ENCODE measurements at places on chromosomes 3 and 15. TPM values are rescaled to one million over a fixed set of nuclear protein-coding genes. Genes with fewer than 3 reads are reported as not detected.

GHSR gene
- not detected for polyA plus RNA-seq

DNA sequence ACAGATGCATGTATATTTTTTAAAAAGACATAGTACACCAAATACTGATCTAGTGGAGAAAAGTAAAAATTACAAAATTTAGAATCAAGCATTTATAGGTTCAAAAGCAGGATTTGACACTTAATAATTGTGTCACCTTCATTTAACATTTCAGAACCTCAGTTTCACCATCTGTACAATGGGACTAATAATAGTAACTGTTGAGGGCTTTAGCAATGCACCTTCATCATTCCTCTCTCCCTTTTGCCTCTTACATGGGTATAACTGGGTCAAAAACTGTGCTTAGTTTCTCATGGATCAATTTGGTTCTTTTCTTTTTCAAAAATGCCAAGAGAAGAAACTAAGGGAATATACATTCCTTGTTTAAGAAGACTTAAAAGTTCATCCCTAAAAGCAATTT is 5.5 kb upstream of the TMEM212 start:
- no peak for DNase-seq

RBPMS2 gene
- polyA plus RNA-seq: 1.3 TPM

CHRNB4 gene
- not detected for polyA plus RNA-seq

- DNase-seq: no peak
Measured at GRCh38 chr15:80988148-80988796, 1.3 kb downstream of the MESD start.

GRCh38 chr3:7813365-7813764 is 688.3 kb upstream of the LMCD1 start:
- DNase-seq: no peak

- DNase-seq: no peak
Measured at GRCh38 chr3:115657168-115657567, 33.9 kb downstream of the GAP43 start.

- no peak for DNase-seq
Measured at GRCh38 chr3:75048650-75049049, 434.2 kb upstream of the CNTN3 start.

DNA sequence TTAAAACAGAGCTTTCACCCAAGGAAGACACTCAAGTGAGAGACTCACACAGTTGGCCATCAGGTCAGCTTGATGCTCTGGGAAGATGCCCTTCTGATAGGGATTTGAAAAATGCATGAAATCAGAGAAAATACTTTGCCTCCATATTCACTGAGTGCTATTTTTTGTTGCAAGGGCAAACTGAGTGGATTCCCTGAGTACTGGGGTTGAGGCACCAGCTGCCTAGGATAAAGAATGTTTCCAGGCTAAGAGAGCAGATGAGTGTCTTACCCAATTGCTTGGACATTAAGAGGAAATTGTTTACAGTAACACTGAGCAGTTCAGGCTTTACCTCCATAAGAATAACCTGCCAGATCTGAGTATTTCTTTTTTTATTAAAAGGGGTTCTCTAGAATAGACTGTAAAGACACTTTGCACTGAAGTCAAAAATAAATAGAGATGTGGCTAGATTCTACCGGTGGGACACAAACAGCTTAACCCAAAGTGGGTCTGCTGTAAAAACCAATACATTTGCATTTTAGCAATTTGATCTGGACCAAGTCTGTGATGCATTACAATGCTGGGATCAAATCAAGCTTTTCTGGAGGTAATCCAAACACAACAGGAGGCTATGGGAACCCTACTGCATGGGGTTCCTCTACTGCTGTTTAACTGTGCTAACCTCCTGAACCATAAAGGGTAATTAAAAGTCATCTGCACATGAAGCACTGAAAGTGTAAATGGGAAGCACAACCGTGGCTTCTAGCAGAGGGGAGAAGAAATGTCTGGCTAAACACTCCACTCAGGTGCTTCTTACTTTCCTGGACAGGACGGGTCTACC is 238.8 kb upstream of the WNT5A start:
- no peak for DNase-seq

DNA sequence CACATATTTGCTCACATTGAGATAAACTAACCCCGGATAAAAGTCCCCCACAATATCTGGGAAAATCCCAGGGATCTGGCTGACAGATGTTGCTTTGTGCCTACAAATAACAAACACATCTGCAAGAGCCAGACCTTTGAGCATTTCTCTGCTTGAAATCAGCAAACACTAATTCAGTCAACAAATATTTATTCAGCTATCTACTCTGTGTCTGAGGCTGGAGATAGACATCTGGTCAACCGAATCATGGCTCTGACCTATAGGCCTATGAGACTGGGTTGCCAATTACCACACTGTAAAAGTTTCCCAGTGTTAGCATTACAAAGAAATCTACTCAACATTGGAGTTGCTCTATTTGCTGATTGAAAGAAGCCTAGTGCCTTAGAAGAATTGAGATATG is 201.1 kb upstream of the CADPS start:
- DNase-seq: no peak

DNA sequence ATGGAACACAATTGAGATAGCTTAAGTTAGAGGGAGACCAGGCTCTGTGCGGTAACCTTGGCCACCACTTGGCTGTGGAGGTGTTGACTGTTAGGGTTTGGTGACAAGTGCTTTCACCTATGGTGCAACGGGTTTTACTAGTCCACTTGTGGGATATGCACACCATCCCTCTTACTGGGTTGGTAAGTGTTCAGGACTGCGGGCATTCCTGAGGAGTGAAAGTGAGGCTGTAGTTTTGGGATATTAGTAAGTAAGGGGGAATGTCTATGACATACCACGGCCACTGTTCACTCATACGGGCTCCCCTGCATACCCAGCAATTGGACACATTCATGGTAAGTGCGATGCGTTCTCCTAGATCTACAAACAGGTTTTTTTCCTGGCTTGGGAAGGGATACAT is 8.0 kb upstream of the RAD54L2 start:
- no peak for DNase-seq

IQSEC1 gene
- polyA plus RNA-seq: 3.6 TPM

- no peak for DNase-seq
Measured at GRCh38 chr3:42106646-42107045, 15.5 kb downstream of the TRAK1 start.

DNA sequence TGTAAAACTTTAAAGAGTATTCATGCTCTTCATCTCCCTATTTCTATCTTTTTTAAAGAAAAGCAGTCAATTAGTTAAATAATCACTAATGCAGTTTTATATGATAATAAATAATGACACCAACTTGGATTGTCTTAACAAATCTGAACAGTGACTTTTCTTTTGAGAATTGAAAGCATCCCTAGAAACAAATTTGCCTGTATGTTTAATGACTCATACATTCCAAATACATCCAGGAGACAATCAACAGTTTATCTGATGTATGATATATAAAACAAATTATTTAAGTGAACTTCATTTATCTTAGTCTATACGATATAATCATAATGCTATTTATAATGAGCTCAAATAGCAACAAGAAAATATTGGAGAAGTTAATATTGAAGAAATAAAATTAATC is 78.0 kb downstream of the ALCAM start:
- no peak for DNase-seq

GRCh38 chr15:92617549-92618520 is 37.7 kb downstream of the FAM174B start:
- DNase-seq: peak; percentile 58

GRCh38 chr3:109631897-109632296 is 294.6 kb upstream of the DPPA4 start:
- DNase-seq: no peak

DNAH12 gene
- polyA plus RNA-seq: not detected

DNA sequence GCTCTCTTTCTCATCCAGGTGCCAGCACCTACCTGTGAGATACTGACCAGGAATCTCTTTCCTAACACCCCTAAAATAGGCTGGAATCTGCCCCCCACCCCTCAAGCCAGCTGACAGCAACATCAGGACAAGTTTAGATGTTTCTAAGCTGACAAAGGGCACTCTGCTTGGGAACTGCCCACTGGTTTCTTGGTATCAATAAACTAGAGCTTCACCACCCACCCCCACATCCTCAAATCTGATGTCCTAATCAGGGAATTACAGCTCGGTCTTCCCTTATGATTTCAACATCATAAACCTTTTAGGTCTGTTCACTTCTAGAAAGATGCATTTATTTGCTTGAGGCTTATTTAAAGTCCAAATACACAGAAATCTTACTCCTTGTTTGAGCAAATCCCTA is 34.7 kb downstream of the CEP19 start:
- no peak for DNase-seq

DNA sequence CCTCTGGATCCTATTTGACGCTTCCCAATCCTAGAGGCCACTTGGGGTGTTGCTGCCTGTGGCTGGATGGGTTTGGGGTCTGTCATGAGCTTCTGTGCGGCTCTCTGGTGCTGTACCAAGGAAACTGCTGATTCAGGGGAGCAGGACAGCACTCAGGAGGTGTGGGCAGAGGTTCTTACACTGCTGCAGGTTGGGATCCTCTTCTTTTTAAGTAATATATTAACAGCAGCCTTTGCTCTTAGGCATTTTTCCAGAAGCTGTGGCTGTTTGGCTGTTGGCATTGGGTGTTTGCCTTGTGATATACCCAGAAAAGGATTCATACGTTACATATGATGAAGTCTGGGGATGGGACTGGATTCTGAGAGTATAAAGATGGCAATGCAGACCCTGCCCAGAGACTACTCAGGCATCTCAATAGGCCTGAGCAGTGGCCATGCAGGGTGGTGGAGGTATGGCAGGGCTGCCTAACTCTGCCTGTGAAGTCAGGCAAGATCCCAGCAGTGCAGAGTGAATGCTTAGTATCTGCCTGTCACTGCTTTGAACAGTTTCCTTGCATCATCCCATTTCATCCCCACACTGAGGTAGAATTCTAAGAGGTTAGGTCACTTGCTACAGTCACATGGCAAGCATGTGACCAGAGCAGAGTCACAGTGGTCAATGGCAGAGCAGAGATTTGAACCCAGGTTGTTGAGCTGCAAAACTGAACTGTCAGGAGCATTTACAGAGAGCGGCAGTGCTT is 3.9 kb downstream of the ABHD6 start:
- no peak for DNase-seq

ACP3 gene
- polyA plus RNA-seq: 0.71 TPM

GRCh38 chr15:78006567-78007205 is 70.8 kb downstream of the TBC1D2B start:
- DNase-seq: no peak

DNA sequence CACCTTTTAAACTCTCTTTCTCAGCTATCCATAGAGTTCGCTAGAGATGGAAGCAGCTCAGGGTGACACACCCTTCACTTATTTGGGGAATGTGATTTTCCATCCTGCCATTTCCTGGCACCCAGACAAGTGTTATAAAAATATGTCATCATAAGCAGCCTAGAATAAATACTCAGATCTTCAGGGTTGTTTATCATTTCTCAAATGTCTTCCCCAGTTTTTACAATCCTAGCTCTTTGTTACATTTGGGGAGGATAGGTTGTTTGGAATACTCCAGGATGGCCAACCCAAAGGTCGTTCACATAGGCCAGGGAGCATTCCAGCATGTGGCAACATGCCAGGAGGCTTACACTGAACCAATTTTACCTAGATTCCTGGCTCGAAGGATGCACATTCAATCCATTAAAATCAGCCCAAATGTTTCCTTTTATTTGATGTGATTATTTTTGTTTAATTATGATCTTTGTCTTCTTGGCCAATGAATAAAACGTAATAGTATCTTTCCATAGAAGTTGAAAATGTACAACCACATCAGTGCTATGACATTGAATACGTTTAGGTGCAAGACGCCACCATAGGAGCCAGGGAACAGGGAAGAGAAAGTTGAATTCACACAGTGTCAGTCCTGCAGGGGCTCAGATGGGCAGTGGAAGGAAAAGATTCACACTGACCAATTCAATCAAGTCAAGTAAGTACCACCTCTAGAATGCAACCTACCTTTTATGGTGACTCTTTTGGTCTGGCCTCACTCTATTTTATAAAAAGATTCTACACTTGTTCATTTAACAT is 537.7 kb upstream of the MDFIC2 start:
- peak; percentile 75 for DNase-seq

GRCh38 chr3:86175051-86175536 is 815.9 kb downstream of the VGLL3 start:
- DNase-seq: no peak

DNA sequence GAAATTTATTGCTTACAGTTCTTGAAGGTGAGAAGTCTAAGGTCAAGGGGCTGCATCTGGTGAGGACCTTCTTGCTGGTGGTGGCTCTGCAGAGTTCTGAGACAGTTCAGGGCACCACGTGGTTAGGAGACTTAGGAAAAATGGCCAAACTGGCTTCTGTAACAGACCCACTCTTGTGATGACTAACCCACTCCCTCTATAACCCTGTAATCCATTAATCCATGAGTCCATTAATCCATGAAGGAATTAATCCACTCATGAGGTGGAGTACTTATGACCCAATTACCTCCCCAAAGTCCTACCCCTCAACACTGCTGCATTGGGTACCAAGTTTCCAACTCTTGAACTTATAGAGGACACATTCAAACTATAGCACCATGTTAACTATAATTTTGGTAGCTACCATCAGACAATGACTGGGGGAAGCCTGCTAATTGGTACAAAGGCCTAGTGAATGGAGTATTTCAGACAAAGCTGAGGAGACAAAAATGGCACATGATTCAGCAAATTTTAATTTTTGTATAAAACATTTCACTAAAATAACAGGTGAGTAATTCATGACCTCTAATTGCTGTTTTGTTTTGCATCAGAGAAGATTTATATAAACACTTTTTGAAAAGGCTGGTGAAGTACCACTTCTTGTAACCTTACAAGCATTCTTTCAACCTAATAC is 374.1 kb upstream of the TBL1XR1 start:
- DNase-seq: no peak

- DNase-seq: no peak
Measured at GRCh38 chr3:78312851-78313250, 1273.0 kb downstream of the ROBO2 start.

GRCh38 chr3:179074656-179075055 is 3.0 kb upstream of the ZMAT3 start:
- no peak for DNase-seq

DNA sequence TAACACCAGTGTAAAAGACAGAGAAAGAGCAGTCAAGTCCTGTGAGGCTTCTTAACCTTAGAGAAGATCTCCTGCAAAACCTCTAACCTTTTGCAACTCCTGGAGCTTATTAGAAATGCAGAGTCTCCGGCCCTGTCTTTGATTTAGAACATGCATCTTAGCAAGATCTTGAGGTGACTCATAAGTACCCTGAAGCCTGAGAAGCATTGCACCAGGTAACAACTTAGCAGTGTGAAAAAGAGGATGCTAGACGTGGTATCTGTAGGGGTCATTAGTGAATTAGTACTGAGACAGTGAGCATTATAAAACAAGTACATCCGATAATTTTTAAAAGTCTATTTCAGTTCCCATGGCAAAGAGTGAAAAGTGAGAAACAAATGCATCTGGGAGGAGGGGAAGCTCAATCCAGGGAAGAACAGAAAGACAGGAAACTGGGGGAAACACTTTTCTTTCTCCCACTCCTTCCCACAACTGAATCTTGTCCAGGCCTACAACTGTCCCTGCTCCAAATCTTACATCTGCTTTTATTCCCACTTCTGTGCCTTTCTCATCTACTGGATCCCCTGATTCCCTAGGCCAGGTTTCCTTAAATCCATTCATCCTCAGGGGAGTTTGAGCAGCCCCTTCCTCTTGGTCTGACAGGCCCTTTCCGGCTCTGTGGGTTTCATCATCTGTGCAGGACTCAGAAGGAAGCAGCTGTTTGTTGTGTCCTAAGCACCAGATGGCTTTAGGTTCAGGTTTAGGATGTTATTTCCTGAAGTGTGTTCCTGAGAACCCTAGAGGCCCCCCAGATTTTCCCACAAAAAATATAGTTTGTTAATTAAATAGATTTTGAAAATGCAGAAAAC is 128.1 kb upstream of the IL12A start:
- DNase-seq: no peak

FBXL2 gene
- polyA plus RNA-seq: 14.4 TPM

GRCh38 chr15:98408231-98408630 is 240.1 kb upstream of the IGF1R start:
- DNase-seq: no peak

RAD51 gene
- 5.1 TPM for polyA plus RNA-seq

ZPLD1 gene
- polyA plus RNA-seq: 0.02 TPM
